ENCODE measurements at places on chromosomes 12 and 14.

- DNase-seq: no peak
These were observed 127.5 kb downstream of the GPHN start for GRCh38 chr14:66635435-66635834.

DNA sequence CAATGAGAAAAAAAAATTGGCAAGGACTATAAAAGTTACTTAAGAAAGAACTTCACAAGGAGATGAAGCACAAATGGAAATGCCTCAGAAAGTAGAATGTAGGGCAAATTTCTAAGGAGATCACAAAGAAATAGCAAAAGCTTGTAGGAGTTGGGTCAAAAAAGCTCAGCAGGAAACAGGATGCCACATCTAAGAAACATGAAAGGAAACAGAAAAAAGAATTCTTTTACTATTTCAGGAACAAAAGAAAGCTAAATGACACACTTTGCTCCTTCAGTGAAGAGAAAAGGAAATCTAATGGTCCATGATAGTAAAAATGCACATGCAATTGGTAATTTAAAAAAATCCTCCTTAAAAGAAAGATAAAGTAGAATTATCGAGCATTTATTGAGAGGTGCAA is 452.1 kb upstream of the GARIN6 start:
- no peak for DNase-seq

DNA sequence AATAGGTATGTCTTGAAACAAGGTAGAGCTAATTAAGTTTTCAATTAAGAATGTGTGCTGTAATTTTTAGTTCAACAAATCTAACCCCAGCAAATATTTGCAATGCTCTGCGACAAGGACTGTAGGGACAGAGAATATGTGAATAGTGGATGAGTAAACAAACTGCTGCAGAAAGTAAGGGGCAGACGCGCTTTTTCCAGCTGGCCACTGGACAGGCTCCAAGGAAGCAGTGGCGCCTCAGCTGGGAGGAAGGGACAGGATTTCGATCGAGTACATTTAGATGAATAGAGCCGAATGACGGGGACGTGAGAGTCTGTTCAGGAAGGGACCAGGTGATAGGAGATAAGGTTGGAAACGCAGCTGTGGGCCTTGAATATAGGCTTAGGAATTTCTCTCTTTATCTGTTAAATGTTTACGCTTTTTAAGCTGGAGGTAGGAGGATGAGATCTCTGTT is 69.3 kb downstream of the ELK3 start:
- no peak for DNase-seq

DNA sequence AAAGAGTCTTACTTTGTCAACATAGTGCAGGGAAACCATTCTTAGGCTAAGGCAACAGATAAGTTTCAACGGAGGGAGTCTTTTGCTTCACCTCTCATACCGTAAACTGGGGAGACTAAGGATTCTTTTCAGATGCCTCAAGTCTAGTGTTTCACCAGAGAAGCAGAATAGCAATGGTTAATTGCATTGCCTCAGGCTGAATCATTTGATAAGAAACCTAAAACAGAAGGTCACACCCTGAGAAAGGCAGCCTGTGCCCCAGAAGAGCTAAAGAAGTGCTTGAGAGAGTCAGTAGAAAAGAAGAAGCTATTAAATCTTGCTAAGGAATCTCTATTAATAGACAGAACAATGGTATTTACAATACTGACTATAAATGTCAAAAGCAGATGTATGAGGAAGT is 21.8 kb upstream of the ATXN7L3B start:
- no peak for DNase-seq

DNA sequence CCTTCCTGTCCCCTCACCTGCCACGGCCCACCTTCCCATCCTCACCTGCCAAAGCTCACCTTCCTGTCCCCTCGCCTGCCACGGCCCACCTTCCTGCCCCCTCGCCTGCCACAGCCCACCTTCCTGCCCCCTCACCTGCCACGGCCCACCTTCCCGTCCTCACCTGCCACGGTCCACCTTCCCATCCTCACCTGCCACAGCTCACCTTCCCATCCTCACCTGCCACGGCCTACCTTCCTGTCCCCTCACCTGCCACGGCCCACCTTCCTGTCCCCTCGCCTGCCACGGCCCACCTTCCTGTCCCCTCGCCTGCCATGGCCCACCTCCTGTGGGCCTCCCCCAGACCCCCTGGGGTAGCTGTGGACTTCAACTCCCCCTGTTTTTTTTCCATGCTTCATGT is 48.8 kb upstream of the GPR68 start:
- DNase-seq: no peak

GRCh38 chr12:124675881-124676713 is 108.7 kb upstream of the NCOR2 start:
- peak; percentile 94 for DNase-seq

Data from MV-4-11 (cell line).